ENCODE measurements at places on chromosomes 7 and 10.

DNA sequence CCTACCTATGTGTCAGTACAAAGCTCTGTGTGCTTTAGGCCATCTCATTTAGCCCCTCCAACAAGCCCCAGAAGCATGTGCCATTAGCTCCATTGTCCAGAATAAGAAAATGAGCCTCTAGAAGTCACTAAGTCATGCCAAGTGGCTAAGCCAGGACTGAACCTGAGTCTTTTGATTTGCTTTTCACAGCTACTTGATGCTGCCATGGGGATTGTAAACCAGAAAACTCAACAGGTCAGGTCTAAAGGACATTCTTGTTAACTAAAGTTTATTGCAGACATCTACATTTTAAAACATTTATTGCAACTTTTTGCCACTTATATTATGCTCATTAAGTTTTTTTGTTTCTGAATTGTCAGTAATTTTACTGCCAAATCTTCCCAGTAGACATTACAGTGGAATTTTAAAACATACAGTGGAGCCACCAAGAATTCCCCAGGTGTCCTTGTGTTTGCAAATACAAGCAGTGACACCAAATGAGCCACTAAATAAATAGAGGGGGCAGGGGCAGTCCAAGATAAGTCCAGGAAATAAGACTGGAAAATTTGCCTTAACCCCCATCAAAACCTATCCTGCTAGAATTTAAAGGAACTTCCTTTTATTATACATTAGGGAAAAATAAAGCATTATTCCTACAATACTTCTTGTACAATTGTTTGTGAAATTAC is 115.9 kb downstream of the RAPGEF5 start:
- no peak for DNase-seq

DNA sequence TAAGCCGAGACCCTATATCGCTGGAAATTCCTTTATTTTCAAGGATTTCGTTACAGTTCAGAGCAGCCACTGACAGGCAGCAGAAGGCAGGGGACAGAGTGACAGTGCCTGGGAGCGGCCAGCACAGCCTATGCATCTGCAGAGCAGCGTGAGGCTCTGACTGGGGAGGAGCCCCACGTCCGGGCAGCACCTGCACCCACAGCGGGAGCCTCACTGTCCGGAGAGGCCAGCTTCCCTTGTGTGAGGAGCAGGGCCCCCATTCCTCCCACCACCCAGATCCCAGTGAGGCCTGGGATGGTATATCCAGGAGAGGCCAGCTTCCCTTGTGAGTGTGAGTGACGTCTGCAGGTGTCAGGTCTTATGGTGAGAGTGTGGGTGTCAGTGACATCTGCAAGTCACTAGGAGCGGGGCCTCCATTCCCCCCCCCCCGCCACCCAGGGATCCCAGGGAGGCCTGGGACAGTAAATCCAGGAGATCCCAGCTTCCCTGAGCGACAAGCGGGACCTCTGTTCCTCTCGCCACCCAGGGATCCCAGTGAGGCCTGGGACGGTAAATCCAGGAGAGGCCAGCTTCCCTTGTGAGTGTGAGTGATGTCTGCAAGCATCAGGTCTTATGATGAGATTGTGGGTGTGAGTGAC is 259.1 kb downstream of the PTPRN2 start:
- DNase-seq, result no peak

DNA sequence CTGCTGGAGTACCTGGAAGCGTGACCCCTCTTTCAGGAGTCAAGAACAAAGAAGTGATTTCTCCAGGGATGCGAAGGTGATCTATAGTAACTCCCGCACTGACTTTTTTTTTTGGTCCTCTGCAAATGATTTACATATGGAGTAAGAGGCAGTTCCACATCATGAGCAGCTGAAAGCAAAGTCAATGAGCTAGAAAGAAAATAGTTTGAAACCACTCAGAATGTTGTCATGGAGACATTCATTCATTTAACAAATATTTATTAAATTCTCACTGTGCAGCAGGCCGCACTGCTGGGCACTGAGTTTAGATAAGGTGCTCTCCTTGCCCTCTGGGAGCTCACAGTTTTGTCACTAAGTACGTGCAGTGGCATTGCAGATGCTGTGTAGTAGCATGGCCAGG is 206.7 kb downstream of the CAMK1D start:
- DNase-seq, result no peak

DNA sequence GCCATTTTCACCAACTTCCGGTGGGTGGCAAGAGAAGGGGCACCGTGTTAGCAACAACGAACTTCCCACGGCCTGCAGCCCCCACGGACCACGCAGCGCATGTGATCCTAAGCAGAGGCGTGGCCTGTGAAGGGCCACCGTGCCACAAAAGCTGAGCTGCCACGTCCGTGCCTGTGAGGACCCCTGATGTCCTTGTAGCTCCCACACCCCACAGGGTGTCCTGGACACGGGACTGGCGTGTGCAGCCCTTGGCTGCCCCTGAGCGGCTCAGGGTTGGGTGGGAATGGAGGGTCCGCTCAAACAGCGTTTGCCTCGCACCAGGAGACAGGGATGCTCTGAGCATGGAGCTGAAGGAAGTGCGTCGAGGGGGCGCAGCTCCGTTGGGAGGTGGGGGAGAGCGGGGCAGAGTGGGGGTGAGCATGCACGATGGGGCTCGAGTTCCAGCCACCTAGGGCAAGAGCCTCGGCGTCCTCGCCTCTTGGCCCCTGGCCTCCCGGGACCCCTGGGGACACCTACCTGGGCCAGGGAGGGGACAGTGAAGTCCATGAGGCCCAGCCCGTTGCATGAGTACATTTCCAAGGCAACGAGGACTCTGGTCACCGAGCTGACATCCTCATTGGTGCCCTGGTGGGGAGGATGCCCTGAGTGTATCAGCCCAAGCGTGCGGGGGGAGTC is 33.6 kb downstream of the CFAP46 start:
- DNase-seq, result no peak

DNA sequence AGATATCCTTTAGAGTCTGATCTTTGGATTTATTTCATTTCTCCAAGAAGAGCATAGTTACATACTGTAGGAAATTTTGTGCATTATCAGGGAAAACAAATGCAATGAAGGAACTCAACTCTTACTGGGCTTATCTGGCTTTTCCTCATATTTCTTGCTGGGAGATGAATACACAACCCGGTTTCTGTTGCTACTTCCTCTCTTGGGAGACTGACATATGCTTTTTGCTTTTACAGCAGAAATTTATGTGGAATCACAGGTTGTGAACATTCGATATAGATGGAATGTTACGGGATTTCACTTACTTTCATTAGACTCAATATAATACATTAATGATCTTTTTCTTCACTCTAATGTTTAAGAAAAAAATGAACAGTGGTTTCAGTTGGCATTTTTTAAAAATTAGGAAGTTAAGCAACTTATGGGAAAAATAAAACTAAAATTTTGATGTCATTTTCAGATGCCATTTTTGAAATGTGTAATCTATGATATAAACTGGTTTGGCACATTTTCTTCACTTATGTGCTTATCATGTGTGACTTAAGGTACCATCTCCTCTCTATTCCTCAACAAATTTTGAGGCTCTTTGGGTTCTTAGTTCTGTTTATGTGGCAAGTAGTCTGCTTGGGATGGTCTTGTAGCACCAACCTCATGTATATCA is 7.1 kb downstream of the SND1 start:
- no peak for DNase-seq

- no peak for DNase-seq
These were observed 24.6 kb upstream of the ZMIZ1 start for GRCh38 chr10:79044036-79044632.

- DNase-seq, result no peak
These were observed 65.9 kb upstream of the HECTD2 start for GRCh38 chr10:91344117-91344856.

DNA sequence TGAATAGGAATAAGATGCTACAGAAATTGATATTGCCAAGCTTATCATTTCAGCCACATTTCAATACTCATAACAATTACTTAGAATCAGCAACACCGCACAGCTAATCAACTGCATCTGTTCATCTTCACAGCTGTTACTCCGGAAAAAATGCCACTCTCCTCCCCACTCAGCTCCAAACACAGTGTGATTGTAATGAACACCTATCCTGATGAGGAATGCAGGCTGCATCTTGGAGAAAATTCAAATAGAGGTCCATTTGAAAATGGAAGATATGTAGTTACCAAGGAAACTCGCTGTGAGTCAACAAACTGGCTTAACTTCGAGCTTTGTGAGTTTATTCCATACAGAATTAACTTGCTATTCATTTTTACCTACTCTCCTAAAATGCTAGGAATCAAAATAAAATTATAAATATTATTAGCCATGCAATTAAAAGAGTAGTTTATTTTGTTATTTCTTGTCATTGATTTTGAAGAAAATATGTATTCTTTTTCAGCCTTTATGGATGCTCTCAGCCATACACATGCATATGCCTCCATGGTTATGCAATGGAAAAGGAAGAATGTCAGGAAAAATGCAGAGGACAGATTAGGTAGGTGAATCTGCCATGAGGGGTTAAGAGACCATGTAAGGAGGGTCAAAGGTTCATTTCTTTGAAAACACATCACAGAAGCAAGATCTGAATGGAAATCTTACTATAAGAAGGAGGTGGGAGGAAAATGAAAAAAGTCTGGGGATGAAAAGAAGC is 267.2 kb downstream of the POM121L12 start:
- no peak for DNase-seq

GRCh38 chr10:8396675-8397074 is 342.2 kb downstream of the GATA3 start:
- no peak for DNase-seq

DNA sequence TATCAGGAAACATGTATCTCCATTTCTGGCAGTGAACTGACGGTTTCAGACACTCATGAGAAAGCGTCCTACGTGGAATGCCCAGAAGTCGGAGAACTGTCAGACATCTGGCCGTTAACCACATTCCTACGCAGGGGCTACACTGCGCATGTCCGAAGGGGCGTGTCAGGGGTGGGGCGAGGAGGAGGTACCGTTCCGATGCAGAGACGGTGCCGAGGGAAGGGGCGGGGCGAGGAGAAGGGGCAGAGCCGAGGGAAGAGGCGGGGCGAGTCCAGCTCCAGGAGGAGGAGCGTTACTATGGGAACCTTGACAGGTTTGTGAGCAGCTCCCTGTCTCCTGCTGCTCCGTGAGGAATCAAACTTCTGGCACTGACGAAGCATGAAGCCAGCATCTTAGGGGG is 366.9 kb upstream of the NUPR2 start:
- no peak for DNase-seq

DNA sequence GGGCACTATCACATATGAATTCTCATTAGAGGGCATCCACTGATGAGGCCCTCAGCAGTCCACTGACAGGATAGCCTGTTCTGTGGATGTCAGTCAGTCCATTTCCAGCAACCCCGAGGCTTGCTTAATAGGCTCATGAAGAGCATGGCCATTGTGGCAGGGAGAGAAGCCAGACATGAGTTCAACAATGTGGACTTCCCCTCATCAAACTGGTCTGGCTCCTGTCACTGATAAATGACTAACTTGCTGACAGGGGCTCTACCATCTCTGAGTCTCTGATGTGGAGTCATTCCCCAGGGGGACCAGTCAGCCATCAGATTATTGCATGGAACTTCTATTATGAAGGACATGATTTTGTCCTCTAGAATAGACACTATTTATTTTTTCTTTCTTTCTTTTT is 19.8 kb upstream of the TRIL start:
- no peak for DNase-seq

DNA sequence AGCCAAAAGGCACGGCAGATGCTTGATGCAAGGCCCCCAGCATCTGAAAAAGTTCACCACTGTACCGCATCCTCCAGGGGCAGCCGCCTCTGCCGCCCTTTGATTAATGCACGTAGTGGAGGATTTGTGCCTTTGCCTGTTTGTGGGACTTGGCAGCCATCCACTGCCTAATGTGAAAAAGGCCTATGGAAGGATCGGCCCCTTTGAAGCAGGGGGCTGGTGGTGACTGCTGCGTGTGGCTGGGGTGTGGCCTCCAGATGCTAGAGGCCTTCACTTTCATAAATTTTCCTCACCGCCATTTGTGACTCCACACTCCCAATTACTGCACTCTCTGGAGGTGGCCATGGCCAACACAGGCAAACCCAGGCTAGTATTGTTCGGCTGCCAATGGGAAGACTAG is 226.0 kb downstream of the BMPER start:
- no peak for DNase-seq

DNA sequence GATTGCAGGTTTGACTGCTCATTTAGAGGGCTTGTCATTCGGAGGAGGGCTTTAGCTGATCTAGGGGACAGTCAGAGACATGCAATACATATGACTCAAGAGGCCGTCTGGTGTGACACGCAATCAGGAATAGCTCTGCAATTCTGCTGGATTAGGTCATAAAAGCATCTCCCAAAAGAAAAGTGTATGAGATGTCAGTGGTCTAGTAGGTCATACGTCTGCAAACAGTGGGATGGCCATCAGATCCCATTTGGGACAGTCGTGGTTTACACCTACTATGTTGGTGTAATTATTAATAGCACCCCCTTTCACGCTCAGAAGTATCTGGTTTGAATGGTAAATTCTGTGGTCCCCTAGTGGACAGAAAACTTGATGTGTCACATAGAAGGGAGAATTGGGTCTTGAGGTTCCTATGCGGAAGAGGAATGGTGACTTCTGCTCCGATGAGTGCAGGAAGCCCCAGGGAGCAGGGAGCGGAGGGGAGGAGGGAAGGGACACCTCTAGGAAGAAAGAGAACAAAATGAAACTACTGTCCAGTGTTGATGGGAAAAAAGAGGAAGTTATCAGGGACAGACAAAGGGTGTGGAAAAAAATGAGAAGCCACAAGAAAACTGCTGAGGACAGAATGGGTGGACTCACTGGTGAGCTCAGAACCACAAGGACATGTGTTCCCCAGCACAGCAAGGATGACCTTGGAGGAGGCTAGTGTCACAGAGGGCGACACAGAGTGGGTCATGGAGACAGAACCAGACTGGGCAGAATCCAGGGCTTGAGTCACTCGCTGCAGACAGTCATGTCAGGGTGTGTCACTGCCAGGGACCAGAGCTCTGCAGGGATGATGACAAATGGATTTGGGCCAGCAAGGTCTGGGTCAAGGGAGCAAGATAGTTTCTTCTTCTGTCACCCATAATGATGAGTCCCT is 59.9 kb downstream of the MAP3K8 start:
- no peak for DNase-seq

- DNase-seq, result no peak
These were observed 6.4 kb downstream of the TAS2R41 start for GRCh38 chr7:143484119-143484518.

GRCh38 chr10:63247771-63248170 is 114.6 kb downstream of the NRBF2 start:
- no peak for DNase-seq

DNA sequence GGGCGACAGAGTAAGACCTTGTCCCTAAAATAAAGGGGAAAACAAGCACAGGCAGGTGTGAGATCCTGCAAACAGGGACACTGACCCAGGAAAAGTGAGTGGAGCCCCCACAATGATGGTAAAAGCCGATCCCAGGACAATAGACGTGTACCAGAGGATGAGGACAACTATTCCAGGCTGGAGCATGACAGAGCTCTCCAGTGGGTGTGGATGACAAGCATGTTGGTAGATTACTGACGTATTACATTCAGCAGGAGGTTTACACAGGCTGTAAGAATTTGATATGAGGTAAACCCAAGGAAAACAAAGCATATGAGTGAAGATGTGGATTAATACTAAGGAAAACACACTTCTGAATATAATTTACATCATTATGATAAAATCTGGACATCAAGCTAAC is 27.8 kb upstream of the SMURF1 start:
- no peak for DNase-seq

GRCh38 chr10:76509446-76509845 is 1078.0 kb downstream of the LRMDA start:
- DNase-seq, result no peak

Measured in caudate nucleus (tissue), 63 donors.